ENCODE measurements at places on chromosomes 13 and 19.

GRCh38 chr19:51098365-51099046 is 9.7 kb downstream of the CTU1 start:
- DNase-seq = no peak

GRCh38 chr19:33390908-33391630 is 17.6 kb downstream of the CEBPG start:
- DNase-seq = no peak

- DNase-seq = no peak
Observed at GRCh38 chr13:88656751-88657150, 985.6 kb downstream of the SLITRK5 start.

- DNase-seq = no peak
Observed at GRCh38 chr13:41851351-41851750, 109.6 kb downstream of the VWA8 start.

- no peak for DNase-seq
Observed at GRCh38 chr13:37997641-37998040, 128.1 kb upstream of the TRPC4 start.

GRCh38 chr13:66509175-66509574 is 721.0 kb downstream of the PCDH9 start:
- DNase-seq = no peak

GRCh38 chr19:41431426-41432386 is 4.5 kb upstream of the B3GNT8 start:
- DNase-seq = no peak

GRCh38 chr19:7932276-7932929 is 6.5 kb upstream of the CTXN1 start:
- no peak for DNase-seq

DNA sequence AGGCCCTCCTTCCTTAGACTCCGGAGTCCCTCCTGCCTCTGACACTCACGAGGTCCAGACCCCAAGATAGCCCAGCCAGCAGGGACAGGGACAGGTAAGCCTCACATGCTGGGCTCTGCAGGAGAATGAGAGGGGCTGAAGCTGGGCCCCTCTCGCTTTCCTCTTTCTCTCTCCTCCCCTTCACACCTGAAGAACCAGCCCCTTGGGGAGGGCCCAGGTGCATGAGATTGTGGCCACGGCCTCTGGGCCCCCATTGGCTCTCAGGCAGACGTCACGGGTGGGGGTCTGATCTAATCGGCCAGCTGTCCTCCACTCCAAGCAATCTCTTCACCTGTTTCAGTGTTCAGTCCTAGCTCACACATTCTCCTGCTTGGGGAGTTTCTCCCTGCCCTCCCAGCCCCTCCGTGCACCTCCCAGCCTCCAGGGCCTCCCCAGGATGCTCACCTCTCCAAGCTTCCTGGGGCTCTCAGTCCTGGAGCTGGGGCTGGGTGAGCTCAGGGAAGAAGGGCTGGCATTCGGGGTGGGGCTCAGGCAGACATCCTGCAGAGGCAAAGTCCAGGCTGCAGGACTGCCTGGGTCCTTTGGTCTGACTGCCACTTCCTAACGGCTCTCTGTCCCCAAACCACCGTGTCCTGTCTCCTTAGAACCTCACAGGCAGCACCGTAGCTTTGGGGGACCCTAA is 2.8 kb downstream of the TMEM150B start:
- DNase-seq = no peak

GRCh38 chr13:25659091-25659795 is 287.5 kb downstream of the ATP8A2 start:
- DNase-seq = no peak

- DNase-seq = no peak
Observed at GRCh38 chr19:34243876-34244578, 10.3 kb upstream of the GARRE1 start.

DNA sequence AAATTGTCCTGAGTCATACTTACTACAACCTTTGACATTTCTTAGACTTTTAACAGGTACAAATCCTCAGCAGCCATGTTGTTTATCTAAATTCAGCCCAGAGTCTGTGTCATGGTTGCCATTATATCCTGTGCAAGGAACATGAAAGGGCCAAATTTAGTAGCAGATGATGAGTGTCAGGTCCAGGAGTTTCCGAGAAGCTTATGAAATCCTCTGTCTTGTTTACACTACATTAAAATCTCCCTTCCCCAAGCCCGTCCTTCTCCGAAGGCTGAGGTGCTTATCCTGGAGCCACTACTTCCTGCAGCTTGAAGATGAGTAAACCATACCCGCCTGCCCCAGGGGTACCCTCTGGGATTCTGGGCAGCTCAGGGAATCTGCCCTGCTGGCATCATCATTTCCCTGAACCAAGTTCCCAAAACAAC is 102.6 kb upstream of the SERP2 start:
- DNase-seq = no peak

DNA sequence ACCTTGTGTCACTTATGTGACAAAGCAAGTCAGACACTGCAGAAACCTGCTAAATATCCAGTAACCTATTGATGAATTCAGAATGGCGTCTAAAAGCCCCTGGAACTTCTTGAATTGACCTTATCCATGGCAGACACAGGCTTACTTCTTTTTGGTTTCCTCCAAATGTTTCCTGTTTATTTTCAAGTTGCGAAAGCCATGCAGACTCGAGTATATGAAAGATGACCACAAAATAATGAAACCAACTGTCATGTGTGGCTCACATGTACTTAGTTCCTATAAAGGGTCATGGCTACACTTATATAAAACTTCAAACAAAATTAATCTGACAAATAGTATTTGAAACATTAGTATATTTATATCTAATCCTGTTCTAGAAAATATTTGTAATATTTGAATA is 113.1 kb upstream of the FNDC3A start:
- DNase-seq = no peak

DNA sequence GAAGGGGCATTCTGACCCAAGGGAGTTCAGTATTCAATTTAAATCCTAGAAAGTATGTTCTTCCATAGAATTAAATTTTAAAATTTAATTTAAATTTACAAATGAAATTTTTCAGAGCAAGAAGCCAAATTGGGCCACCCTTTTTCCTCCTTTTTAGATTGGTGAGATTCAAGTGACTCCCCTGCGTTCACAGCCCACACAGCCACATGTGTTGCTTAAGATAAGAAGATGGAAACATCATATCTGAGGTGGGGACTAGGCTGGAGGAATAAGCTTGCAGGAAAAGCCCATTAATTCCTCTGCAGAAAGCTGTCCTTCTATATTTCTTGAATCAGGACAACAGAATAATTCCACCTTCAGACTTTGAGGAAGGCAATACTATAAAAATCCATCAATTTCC is 392.7 kb upstream of the ZNF507 start:
- no peak for DNase-seq

DNA sequence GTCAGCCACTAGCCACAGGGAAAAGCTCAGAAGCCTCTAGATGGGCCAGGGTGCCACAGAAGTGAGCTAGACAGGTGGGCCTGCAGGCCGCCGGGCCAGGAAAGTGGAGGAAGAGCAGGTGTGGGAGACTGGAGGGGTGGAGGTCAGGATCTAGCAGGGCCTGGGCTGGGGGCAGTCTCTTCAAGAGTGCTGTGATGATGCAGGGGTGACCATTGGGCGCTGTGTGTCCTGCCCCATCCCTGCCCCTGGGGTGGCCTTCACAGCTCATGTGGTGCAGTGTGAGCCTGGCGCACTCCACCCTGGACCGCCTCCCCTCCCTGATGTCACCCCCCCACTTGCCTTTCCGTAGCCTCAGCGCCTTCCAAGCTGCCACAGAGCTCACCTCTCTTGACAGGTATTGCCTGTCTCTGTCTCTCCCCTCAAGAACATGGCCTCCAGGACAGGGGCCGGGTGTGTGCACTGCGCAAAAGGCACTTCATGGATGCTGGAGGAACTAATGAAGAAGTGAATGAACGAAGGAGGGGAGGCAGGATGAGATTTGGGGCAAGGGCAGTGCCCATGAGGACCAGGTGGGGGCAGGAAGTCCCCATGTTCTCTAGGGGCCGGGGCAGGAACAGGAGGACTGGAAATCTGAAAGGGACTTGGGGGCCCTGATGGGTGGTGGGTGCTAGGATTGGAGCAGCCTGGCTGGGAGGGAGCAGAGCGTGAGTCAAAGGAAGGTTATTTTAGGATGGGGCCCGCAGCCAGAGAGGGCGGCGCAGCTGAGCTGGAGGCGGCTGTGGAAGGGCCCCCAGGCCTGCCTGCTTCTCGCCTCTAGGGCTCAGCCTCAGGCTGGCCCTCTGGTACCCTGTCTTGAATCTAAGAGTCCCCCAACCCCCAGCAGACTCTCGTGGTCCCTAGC is 6.6 kb downstream of the SSBP4 start:
- no peak for DNase-seq
